Activated CD4-positive, alpha-beta T cell treated with anti-CD3 and anti-CD28 coated beads, Interleukin-2, amount 50 U/mL, for 48 hours (primary cell): ENCODE measurements at places on chromosomes 7 and 10.

DNA sequence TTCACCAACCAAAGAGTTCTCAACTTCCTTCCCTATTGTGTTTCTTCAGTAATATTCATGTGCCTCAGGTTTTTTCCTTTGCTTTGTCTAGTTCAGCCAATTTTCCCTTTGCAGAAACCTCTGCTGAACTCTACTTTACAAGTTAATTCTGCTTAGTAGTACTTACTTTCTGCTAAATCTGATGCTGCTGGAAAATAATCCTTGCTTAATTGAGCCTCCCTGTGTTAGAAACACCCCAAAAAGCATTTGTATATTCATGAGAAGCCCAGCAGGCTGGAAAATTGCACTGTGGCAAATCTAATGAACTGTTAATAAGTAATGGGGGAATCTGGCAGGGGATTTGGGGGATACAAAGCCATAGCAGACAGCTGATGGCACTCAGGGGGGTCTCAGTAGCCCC, 78.5 kb downstream of the CDCA7L start:
- no peak for DNase-seq

- DNase-seq, result no peak
These were observed 13.3 kb downstream of the BEND7 start for GRCh38 chr10:13515467-13515866.

GRCh38 chr7:130893441-130893894, 159.5 kb upstream of the KLF14 start:
- DNase-seq, result no peak

DNA sequence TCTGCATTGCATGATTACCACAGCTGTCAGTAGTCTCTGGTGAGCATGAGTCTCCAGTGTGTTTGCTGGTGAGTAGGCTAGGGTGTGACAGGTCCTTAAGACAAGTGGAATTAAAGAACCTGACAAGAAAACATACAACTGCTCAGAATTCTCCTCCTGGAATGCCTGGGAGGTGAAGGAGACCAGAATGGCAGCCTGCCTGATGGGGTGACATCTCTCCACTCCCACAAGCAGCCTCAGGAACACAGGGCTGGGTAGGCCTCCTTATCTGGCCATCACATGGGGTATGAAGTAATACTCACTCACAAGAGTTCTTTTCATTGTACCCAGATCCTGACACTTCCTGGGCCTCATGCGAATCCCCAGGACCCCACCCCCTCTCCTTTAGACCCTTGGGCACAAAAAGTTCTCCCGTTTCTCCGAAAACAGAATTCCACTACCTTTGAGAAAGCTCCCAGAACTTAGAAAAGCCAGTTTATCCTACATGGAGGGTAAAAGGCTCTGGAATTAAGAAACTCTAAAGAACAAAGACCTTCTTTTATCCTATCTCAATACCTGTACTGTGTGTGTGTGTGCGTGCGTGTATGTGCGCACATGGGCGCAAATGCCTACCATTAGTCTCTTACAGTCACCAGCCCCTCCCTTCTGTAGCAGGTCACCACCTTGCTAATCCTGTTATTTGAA, 33.4 kb upstream of the C1GALT1 start:
- DNase-seq, result no peak

- no peak for DNase-seq
These were observed 34.8 kb downstream of the BNIP3 start for GRCh38 chr10:131946880-131947279.

DNA sequence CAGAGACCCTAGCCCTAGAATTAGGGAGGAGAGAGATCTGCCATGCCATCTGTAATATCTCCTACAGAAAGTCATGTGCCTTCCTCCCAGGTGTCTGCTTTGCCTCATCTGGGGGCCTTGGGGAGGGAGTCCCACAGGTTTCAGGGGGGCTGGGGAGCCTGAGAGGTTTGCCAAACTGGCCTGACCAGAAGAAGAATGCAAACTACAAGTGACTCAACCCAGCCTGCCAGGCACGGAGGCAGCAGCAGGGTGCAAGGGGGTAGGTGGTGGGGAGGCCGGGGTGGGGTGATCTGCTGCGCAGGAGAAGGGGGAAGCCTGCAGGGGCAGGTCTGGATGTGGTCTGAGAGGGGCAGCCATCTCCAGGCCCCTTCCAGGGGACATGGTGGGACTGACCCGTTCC, 9.6 kb upstream of the TRIM8 start:
- no peak for DNase-seq

- no peak for DNase-seq
These were observed 156.6 kb downstream of the ADRA2A start for GRCh38 chr10:111233439-111233838.

GRCh38 chr10:81019029-81019890, 481.6 kb downstream of the SH2D4B start:
- DNase-seq, result peak; percentile 1

GRCh38 chr7:142771353-142771723, 568 bp downstream of the PRSS2 start:
- DNase-seq, result no peak

DNA sequence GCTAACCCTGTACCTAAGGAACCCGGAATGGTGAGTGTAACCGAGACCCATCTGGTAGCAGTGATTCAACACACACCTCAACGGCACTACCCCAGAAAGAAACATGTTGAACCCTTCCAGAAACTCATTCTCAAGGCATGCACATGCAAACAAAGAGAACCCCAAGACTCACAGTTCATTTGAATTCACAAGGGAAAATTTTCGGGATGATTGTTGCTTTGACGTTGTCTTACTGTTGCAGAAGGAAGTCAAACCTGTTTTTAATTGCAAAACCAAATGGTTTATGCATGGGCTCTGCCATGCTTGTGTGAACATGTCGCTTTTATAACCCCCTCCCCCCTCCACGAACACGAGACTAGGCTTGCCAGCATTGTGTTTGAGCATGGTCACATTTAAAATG, 539.7 kb downstream of the GATA3 start:
- no peak for DNase-seq

- no peak for DNase-seq
These were observed 64.5 kb downstream of the TMEM209 start for GRCh38 chr7:130140551-130141160.

DNA sequence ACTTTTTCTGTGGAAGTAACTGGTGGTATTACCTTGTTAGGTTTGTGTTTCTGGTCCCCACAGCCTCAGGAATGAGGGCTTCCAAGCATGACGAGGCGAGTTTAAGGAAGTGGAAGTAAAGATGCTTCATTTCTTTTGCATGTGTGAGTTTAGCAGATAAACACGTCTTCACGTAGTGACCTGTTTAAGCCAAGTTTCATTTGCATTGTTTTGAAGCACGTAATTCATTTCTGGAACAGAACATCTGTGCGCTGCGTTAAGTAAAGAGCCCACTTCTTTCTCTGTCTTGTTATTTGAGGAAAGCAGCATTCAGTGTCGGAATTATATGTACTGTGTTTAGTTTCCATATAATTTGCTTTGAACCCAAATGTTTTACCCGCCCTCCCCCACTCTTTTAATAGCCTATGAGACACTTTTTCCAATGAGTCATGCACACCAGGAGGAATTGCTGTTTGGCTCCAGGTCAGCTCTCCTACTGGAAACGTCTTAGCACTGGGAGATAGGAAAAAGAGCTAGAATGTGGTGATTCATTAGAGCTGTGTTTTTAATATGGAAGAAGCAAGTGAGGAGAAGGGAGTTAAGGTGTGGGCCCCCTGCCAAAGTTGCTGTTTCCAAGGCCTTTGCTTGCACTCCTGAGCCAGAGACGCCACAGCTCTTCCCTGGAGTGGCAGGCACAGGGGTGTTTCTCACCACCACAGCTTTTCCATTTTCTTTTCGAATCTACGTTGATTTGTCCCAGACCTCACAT, 36.7 kb downstream of the BTBD16 start:
- no peak for DNase-seq

GRCh38 chr7:138626846-138627245, 74.3 kb downstream of the SVOPL start:
- no peak for DNase-seq

DNA sequence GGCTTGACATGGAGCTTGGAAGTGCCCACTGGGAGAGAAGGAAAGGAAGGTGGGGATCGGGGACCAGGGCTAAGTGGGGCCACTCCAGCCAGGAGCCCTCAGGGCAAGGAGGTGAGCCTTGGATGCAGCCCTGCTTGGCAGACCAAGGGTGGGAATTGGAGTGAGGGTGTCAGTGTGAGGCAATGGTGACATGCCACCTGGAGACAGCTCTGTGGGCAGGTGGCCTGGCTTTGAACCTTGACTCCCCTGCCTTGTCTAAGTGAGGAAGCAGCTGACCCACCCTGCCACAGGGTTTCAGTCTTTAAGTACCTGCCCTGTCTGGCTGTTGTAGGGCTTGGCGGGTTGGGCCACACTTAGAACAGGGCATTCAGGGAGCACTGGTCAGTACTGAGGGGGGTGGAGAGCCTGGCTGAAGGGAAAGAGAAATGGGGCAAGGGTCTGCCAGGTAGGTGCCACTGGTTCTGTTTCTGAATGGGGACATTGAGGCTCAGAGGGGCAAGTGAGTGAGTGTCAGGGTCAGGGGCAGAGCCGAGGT, 4.8 kb downstream of the RAMP3 start:
- no peak for DNase-seq

GRCh38 chr10:69318106-69318866, 40.0 kb downstream of the HK1 start:
- peak; percentile 93 for DNase-seq

GRCh38 chr7:49885593-49886285, 112.3 kb downstream of the VWC2 start:
- DNase-seq, result no peak

GRCh38 chr7:40673285-40673684, 538.5 kb downstream of the SUGCT start:
- DNase-seq, result no peak

DNA sequence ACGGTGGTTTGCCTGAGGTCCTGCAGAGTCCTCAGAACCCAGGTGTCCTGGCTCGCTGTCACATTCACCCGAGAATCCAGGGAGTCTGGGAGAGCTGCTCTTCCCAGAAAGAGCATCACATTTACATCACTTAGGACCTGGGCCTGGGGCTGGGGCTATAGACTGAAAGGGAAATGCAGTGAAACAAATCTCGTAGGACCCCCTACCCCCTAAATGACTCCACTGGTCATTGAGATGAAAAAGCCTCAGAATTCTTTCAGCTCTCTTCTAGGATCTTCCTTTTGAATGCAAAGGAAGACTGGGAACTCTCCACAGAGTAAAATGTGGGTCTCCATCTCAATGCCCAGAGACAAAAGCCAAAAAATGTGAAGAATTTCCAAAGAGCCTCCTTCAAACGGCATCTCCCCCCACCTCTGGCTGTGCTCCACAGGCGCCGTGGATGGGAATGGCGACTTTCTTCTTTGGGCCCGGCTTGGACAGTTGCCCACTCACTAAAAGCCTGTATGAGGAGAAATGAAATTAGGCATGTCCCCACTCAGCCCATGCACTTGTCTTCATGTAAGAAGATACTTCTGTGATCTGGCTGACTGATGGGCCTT, 49.0 kb upstream of the PODXL start:
- no peak for DNase-seq
